ENCODE measurements at places on chromosomes 16 and 17.

- no peak for DNase-seq
Measured at GRCh38 chr16:49698931-49699840, 156.7 kb downstream of the ZNF423 start.

DNA sequence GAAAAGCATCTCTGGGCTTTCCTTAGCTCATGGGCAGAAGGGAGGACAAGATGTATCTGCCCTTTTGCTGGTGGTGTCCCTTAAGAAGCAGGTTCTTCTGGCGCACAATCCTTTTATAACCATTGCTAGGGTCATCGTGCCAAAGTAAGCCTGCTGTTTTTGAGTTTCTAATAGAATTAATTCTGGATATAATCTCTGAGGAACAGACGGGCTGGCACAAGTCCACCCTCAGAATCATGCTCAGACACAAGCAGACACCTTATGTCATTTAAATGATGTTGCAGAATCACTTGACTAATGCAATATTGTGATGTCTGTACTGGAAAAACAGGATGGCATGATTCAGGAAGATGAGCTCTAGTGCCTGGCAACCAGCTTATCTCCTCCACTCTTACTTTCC is 18.8 kb upstream of the MMD start:
- DNase-seq = no peak

DNA sequence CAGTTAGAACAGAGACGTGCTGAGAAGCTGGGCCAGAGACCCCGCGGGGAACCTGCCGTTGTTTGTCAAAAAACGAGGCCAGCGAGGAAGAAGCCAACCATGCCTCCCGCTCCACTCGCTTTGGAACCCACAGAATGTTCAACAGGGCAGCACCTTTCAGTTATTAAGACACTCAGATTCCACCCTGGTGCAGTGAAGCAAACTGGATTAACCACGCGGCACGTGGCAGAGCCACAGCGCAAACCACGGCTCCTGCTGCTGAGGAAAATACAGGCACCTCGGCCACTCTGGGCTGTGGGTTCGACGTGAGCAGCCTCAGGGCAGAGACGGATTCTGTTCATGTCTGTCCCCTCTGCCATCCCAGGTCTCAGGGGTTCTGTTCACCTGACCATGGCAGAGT is 24.4 kb downstream of the ALOX15 start:
- no peak for DNase-seq

DNA sequence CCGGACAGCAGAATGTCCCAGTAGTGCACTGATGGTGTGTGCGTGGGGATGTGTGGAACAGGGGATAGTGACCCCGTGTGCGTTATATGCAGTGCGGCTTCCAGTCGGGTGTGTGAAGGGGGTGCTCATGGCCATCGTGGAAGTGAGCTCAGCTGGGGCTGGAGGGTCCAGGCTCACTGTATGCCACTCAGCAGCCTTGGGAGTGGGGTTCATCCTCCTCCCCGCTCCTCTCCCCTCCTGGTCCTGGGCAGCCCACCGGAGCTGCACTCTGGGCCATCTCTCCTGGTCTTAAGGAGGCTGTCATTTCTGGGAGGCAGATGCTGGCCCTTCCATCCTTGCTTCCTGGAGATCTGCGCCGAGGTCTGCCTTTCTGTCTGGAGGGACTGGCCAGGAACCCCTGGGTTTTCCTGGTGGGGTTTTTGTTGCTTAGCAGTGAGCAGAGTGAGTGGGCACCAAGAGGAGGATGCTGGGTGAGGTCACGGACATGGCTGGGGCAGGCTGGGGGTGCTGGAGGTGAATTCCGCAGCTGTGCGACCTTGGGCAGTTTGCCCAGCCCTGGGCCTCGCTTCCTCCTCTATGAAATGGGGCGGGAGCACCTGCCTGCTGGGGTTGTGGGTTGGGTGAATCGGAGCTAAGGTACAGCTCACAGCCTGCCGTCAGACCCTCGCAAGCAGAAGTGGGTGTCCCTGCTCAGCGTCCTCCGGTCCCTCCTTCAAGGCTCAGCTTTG is 164.1 kb downstream of the SEC14L1 start:
- no peak for DNase-seq

DNA sequence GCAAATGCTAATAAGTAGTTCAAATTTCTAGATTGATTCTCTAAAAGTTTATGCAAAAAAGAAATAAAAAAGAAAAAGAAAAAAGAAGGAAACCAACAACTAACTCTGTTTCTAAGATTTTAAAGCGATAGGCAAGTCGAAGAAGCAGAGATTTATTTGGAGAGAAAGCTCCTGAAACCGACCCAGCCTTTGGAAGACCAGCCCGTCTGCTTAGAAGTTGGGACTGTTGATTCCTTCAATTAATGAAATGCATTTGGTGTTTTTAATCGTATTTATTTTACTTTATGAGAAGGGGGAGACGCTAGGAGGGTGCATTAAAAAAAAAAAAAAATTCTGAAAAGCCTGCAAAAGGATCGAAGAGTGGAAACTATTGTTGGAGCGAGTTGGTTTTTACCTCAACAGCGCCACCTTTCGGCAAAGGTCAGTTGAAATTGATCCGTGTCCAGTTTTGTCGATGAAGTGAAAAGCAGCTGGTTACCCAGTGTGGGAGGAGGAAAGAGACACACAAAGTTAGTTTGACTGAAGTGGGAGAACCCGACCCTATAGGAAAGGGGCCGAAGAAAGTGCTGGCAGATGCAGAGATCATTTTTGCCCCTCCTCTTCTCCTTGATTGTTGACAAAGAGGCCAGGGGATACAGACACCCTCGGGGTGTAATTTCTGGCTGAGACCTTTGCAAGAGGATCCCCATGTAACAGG is 1.5 kb upstream of the MAF start:
- peak; percentile 81 for DNase-seq

GRCh38 chr17:36197387-36197703 is 787 bp upstream of the CCL3L1 start:
- no peak for DNase-seq

DNA sequence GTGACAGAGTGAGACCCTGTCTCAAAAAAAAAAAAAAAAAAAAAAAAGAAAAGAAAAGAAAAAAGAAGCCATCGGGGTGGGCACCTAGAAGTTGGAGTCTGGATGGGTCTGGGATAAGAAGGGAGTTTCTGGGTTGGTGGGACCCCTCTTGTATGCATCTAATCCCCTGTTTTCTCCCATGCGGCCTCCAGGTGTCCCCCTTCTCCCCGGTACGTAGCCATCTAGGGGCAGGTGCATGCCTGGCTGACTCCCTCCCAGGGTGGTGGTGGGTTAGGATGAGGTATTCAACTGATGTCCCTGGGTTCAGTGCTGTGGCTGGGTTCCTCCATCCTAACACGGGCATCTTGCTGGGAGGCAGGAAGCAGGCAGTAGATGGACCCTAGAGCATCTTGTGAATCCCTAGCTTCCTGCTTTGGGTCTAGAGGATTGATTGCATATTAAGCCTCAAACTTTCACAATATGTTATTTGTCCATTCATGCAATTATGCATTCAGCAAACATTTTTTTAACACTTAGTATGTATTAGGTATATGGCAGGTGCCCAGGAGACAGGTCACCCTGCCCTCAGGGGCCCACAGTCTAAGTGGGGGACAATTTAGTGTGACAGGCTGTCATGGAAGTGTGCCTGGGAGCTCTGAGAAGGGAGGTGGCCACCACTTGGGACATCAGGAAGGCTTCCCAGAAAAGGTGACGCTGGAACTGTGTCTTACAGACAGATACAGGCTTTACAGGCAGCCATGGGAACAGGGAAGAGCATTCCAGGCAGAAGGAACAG is 13.1 kb downstream of the FMNL1 start:
- peak; percentile 68 for DNase-seq

DNA sequence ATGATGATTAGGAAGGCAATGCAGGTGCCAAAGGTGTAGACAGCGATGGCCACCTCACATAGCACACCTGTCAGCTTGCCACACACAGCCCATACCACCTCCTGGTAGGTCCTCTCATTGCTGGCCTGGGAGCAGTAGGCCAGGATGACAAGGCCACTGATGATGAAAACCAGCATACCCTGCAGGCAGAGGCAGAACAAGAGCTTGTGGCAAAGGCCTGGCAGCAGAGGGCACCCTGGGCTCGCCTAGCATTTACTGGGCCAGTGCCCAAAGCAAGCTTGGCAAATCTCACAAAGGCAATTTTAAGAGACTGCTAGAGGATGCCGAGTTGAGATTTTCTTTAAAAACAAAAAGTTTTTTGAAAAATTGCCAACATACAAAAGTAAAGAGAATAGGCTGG is 5.9 kb downstream of the SLC38A7 start:
- DNase-seq = peak; percentile 23

DNA sequence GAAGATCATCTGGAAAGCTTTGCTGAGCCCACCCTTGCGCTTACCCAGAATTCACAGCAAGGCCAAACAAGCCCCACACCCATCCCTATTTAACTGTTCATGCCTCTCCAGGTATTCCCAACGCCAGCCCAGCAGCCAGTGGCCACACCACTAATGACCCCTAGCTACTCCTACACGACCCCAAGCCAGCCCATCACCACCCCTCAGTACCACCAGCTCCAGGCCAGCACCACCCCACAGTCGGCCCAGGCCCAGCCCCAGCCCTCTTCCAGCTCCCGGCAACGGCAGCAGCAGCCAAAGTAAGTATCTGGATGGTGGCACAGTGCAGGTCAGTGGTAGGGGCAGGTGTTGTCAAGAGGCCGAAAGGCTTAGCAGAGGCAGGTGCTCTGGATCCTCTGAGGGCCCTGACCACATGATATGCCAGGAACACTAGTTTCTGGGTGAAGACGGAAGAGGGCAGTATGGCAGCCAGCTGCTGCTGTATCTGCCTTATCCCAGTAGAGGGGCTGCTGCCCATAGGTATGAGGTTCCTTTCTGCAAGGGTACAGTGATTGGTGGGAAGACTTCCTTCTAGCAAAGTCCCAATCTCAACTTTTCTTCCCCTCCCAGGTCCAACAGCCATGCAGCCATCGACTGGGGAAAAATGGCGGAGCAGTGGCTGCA is 10.7 kb downstream of the PROCA1 start:
- DNase-seq = peak; percentile 90

DNA sequence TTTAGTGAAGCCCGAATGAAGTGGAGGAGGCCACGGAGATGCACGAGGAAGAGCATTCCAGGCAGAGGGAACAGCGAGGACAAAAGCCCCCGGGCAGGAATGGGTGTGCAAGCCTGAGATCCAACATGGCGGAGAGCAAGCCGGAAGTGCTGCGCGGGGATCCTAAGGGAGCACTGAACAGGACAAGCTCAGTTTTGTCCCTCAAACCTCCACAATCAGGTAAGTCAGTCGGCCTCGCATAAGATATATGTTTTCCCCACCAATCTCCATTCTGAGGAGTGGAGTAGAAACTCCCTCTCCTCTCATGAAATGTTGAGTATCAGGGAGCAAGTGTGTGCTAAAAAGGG is 32.9 kb upstream of the USP22 start:
- DNase-seq = no peak

DNA sequence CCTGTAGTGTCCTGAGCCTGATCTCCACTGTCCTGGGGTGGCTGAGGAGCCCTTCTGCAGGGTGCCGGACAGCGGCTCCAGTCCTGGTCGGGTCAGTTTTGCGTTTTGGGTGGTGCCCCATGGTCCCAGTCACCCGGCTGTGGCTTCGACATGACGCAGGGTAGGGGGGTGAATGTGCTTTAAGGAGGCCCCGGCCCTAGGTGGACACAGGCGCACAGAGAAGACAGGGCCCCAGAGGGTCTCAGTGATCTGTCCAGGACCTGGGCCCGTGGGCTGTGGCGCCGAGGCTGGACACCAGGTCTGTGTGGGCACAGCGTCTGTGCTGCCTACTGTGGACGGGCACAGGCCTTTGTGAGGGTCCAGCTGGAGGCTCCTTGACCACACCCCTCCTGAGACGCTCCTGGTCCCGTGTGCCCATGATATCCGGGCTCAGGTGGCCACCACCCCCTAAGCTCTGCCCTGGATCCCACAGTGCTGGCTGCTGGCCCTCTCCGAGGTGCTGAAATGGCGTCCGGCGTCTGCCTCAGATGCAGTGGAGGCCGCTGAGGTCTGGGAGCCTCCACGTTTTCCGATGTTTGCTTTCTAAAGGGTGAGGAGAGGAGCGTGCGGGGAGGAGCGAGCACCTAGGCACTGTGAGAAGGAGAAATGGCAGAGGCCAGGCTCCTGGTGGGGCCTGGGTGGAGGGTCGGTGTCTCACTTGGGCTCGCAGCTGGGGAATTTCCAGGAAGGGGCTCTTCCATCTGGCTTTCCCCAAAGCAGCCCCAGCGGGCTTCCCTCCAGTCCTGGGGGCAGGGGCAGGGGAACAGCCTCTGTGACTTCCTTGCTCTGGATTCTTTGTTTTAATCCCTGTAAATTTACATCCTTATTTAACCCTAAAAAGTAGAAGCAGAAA is 56.1 kb upstream of the ACSF3 start:
- peak; percentile 26 for DNase-seq

DNA sequence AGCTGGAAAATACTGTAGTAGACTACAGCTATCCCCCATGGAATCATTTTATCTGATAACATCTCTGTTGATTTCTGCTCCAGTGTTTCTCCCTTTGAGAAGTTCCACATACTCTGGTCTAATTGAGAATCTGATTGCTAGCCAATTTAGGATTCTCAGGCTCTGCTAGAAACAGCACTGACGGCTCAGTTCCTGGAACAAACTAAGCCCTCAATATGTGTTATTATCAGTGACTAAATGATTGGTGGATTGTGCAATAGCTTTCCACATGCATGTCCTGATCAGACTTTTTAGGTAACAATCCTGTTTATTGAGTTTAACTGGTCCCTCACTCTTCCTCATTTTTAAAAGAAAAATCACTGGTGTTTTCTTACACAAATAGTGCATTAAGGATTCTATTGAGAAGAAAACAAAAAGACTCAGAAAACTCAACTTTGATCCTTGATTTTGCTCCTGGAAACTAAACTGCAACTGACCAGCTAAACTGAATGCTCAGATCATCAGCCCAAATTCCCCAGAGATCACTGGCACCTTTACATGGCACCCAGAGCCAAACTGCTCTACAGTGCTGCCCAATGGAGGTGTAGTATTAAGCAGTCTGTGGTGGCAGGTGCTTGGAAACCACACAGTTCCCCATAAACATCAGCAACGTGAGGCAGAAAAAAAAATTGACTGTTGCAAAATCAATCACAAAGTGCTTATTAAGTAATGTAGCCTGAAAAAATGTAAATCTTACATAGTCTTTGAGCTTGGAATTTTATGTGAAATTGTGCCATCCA is 423.7 kb downstream of the TOX3 start:
- DNase-seq = no peak

- DNase-seq = no peak
Measured at GRCh38 chr17:72862276-72862999, 230.1 kb downstream of the SLC39A11 start.

DNA sequence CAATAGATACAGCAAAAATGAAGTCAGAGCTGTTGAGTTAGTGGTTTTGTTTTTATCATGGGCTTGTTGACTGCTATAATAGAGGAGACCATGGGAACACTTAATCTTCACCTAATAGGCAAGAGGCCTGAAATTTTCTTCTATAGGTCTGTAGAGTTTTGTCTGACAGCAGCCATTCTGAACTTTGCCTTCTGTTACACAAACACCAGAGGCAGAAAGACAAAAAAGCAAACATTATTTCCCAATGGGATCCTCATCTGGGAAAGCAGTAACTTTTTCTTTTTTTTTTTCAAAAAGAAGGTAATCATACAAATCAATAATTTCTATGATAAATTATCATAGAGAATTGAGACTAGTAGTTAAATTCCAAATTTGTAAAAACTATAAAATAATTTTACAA is 494.1 kb downstream of the TOX3 start:
- no peak for DNase-seq

- DNase-seq = no peak
Measured at GRCh38 chr16:49844359-49844758, 11.6 kb downstream of the ZNF423 start.

- no peak for DNase-seq
Measured at GRCh38 chr17:56445692-56446411, 147.6 kb upstream of the NOG start.

GRCh38 chr17:5500589-5501391 is 14.4 kb downstream of the MIS12 start:
- peak; percentile 84 for DNase-seq

GRCh38 chr16:24139282-24139681 is 116.9 kb upstream of the CACNG3 start:
- no peak for DNase-seq

Measured in DMS53 (cell line).